ENCODE measurements at places on chromosomes 12 and 14.
A peak's percentile ranks its signal among the peaks of the same experiment; 100 is the strongest.

GRCh38 chr12:119154435-119154818, 24.3 kb upstream of the HSPB8 start:
- no peak for DNase-seq

- DNase-seq, result no peak
Measured at GRCh38 chr12:56657416-56658379, 11.9 kb upstream of the ATP5F1B start.

- DNase-seq, result no peak
Measured at GRCh38 chr12:53244337-53244736, 12.3 kb upstream of the RARG start.

DNA sequence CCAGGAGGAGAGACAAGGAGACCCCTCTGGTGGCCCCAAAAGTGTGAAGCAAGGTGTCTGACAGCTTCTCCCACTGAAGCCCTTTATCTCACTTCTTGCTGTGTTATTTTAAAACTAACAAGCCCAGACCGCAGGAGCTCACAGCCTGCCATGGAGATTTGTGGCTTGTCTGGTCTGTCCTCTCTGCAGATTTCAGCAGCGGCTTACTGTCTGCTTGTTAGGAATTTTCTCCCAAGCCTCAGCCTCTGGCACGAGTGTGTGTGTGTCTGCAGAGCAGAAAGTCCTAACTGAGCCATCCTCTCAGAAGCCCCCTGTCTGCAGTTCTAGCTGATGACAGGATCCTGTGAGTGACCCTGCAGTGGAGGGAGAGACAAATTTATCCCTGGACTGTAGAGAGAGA, 87.9 kb upstream of the HSPB8 start:
- no peak for DNase-seq

DNA sequence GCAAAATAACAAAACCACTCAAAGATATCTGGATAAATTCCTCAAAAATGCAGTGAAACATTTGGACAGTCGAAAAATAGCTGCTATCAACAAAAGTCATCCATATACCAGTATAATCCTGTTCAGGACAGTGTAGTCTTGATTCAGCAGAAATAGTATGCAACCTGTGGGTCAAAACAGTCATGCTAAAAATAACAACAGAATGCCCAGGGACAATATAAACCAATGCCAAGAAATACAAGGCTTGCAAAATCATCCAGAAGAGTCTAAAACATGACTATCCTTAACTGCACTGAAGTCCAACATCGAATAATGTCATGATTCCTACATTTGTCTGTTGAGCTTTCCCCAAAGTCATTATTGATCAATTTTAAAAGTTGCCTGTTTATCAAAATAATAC, 425.9 kb downstream of the FSCB start:
- DNase-seq, result no peak

DNA sequence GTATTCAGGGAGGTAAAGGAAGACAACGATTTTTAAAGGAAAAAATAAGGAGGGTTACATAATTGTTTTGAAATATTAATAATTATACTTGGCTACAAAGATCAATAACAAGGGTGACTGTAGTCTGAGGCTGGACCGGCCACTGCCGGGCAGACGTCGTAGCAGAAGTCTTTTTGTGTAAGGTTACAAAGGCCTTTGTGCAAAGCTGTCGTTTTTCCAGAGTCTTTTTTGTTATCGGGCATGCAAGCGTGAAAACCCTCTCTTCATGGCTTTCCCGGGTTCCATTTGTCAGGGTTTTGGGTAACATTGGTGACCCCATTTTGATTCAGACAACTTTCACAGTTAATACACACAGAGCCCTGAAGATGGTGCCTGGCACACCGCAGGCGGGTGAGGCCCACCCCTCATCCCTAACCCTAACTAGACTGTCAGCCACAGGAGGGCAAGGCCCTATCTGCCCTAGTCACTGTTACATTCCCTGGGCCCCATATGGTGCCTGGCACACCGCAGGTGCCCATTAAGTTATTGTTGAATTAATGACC, 31.3 kb downstream of the RILPL1 start:
- DNase-seq, result no peak

GRCh38 chr14:67675219-67675582, 769 bp upstream of the VTI1B start:
- DNase-seq, result no peak

DNA sequence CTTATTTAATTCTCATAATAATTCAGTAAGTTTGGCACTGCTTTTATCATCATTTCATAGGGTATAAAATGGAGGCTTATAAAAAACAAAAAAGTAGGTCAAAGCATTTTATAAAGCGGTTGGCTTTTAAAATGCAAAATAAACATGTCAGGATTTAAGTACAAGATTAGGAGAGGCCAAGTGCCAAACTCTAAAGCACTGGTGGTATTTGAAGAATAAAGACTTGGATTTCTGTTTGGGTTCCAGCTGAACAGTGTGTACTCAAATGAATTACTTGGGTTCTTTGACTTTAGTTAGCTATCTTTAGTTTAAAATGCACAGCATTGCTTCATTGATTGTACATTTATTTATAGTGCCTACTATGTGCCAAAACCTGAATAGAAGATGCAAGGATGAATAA, 966.6 kb upstream of the SEL1L start:
- no peak for DNase-seq

DNA sequence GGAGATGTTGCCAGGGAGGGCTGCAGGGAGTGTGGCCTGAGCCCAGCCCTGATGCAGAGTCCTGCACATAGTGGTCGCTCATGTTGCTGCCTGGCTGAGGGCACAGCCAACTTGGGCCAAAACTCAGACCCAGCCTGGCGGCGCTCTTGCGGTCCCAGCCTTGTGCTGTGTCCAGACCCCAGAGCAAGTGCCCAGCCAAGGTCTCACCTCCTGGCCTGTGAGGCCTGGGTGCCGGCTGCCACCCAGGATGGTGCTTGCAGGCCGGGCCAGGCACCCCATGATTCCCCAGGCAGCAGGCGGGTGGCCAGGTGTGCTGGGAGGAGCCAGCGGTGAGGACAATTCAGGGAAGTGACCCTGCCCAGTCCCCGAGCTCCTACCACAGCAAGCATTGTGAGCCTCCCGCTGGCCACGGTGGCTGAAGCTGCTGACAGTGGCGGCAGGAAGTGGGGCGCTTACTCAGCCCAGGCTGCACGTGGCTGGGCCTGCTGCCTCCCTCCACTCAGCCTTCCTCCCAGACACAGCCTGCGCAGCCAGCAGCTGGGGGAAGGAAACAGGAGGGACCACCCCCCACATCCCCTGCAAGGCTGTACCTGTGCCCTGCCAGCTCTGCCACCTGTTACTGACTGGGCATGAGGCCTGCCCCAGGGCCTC, 17.7 kb upstream of the PGF start:
- no peak for DNase-seq

GRCh38 chr12:67111182-67111581, 158.0 kb upstream of the CAND1 start:
- no peak for DNase-seq

- no peak for DNase-seq
Measured at GRCh38 chr14:44530475-44530874, 23.4 kb upstream of the FSCB start.

DNA sequence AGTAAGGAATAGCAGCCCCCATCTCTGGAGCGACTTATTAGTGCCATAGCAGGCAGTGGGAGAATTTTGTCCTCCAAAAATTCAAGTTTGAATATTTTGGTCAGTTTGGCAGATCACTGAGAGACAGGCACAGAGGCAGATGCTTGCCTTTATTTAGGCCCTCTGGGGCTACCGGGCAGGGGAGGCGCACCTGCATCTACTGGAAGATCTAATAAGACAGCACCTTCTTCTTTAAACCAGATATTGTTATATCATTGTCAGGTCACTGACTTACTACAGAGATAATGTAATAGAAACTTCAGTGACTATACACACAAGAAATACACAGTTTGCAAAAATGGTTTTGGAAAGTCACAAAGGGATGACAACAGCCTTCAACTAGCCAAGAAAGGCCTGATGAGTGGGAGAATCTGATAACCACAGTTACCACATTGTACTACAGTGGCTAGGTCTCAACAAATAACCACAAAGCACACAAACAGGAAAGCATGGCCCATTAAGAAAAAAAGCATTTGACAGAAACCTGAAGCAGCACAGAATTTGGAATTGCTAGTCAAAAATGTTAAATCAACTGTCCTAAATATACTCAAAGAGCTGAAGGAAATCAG, 56.8 kb downstream of the CDK17 start:
- DNase-seq, result no peak

DNA sequence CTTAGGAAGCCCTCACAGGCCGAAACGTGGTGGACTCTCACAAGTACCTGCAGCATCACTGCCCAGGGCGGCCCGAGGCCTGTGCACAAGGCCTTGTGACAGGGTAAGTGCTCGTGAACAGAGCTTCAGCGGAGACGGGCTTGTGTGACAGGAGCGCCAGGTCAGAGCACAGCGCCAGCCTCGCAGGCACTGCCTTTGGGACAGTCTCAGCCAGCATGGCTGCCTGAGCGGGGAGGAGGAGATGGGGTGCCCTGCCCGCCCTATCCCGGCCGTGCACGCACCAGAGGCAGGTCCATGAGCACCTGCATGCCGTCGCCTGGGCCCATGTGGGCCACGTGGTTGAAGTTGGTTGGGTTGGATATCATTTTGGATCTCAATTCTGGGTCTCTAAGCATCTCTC, 16.9 kb downstream of the AMN start:
- no peak for DNase-seq

DNA sequence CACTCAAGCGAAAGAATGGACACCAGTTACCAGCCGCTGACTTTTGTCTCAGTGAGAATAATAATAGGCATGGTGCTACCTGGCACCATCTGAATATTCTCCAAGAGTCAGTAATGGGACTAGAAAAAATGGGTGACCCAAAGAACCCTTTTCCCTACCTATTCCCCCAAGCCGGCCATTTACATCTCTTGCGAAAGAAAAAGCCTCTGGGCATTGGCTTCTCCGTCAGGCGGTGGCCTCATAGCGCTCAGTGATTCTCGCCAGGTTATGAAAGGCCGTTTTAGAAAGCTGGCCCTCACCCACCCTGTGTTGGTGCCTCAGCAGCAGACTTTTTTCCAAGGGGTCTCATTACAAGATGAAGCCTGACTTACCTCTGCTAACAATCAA, 523 bp upstream of the SLC6A15 start:
- DNase-seq, result peak; percentile 48

DNA sequence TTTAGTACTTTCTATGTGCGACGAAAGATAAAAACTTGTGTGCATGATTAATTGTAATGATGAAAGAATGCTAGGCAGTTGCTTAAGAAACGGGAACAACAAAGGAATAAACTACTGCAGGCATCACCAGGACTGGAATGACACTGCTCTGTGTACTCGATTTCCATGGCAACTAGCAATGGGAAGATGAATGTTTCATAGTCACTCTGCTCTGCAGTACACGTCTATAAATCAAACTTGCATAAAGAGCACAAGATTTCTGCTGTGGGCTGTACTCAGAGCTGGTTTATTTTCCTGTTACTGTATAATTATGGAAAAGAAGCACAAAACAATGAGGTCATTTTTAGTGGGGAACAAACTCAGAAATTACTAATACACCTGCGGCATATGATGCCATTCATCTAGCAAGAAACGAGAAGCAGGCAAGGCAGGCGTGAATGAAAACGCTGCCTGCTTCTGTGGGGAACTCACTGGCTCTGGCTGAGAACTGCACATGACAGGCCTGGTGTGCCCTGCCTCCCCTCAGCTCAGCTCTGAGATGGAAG, 41.8 kb downstream of the EFCAB11 start:
- DNase-seq, result peak; percentile 96
